Activated CD4-positive, alpha-beta T cell treated with anti-CD3 and anti-CD28 coated beads, Interleukin-2, Interleukin-4, amounts not matched to agents 100 ng/mL and 50 ng/mL, durations not matched to agents 16 hours and 8 hours (primary cell): ENCODE measurements at places on chromosomes 13 and 19.
A peak's percentile ranks its signal among the peaks of the same experiment; 100 is the strongest.

DNA sequence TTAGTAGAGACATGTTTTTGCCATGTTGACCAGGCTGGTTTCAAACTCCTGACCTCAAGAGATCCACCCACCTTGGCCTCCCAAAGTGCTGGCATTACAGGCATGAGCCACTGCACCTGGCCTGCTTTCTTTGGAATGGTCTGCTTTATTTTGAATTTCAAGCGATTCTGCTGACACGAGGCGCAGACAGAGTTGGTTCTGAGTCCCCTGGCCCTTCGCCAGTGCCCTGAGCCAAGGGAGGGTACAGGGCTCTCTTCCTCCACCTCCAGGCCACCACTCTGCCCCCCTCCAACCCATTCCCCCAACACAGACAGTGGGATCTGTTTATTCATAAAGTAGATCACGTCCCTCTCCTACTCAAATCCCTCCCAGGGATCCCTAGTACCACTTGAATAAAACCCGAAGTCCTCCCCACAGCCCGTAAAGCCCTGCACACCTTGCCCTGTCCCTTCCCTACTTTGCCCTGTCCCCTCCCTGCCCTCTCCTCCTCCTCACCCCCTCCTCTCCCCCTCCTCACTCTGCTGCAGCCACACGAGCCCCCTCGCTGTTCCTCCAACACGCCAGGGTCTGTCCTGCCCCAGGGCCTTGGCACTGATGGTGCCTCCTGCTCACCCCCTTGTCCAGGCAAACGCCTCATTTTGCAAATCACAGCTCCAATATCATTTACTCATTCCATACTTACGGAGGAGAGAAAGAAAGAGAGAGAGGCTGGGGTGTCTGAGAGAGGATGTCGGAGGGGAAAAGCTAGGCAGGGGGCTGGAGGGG, 22.4 kb downstream of the ZNRF4 start:
- DNase-seq, result no peak

DNA sequence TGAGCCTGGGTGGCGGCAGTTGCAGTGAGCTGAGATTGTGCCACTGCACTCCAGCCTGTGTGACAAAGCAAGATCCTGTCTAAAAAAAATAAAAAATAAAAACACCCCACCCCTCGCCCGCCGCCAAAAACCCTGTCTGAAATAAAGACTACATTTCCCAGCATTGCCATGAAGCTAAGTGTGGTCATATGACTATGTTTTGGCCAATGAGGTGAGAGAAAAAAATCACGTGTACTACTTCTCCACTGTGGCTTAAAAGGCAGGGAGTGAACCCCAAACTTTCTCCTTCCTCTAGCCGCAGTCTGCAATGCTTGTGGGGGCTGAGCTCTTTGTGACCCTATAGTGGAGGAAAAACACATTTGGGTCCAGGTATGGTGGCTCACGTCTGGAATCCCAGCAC, 54.9 kb downstream of the COLGALT1 start:
- DNase-seq, result peak; percentile 41

DNA sequence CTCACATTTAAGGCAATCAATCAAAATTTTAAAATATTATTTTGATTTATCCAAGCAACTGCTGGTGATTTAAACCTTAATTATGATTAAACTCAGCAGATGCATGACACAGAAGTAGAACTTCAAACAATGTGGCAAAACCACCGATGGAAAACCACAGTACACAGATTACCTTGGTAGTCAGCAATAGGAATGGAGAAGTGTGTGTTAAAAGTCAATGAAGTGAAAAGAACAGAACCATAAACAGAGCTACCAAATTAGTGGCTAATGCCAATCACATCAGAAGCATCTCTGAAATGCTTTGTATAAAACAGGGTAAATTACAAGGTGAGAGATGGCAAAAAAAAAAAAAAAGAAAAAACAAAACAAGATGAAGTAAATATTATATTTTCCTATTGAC, 31.2 kb downstream of the KATNAL1 start:
- DNase-seq, result no peak

DNA sequence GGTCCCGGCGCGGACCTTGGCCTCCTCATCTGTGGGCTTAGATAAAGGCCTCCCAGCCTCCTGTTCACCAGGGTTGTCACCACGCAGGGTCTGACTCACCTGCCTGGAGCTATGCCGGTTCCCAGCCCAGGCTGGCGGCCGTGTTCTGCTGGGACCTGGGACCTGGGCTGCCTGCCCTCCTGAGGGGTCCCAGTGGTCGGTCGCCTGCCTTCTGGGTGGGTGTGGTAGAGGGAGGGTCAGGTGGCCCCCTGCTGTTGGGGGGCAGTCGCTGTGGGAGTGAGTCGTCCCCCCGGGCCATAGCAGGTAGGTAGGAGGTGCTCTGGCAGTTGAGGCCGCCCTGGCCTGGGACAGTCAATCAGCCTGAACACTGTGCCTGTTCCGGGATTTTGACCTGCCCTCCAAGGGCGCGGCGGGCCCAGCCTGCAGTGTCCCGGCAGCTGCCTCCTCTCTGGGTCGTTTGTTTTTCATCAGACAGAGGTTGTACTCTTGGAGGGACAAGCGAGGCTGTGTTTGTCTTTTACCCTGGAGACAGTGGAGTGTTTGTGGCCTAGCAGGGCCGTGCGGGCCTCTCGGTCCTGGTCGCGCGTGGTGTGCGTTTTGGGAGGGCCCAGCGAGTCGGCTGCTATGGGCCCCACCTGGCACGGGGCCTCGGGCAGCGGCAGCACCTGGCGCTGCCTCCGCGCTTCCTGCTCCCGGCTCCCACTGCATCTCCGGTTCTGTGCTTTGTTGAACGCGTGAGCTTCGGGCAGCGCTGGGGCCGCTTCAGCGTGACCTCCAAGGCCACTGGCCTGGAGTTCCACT, 2.6 kb downstream of the ADAT3 start:
- DNase-seq, result no peak

GRCh38 chr13:47680748-47681147, 320.3 kb downstream of the SUCLA2 start:
- no peak for DNase-seq
